Liver (tissue), 10 donors: ENCODE measurements at places on chromosomes 3 and 15. TPM values are rescaled to one million over a fixed set of nuclear protein-coding genes. Genes with fewer than 3 reads are reported as not detected.

Gene SHC4
- total RNA-seq = under 0.01 TPM

Gene SCN5A
- total RNA-seq = 0.14 TPM

Gene ABHD5
- total RNA-seq = 22.5 TPM

Gene FAM174B
- total RNA-seq = 3.8 TPM

Gene IQCH
- total RNA-seq = 0.65 TPM

Gene GOLGA8N
- 4.7 TPM for total RNA-seq

Gene LRRC28
- total RNA-seq = 43.7 TPM

Gene TRH
- not detected for total RNA-seq

Gene ROBO2
- total RNA-seq = 1.9 TPM

Gene PROK2
- 0.84 TPM for total RNA-seq

Gene TRIM42
- not detected for total RNA-seq

Gene PLCH1
- total RNA-seq = 1.0 TPM

Gene P2RY1
- total RNA-seq = 7.5 TPM

Gene GOLGA6L7
- not detected for total RNA-seq

Gene CD80
- total RNA-seq = 1.5 TPM

Gene GAP43
- not detected for total RNA-seq

Gene GHRL
- 0.08 TPM for total RNA-seq

Gene CPB1
- 0.75 TPM for total RNA-seq

Gene ACAD11
- total RNA-seq = 57.1 TPM

Gene LHFPL4
- not detected for total RNA-seq

Gene CA12
- total RNA-seq = 0.08 TPM

Gene CPNE9
- not detected for total RNA-seq
